ENCODE measurements at places on chromosomes 5 and 9. TPM values are rescaled to one million over a fixed set of nuclear protein-coding genes. Genes with fewer than 3 reads are reported as not detected.

DNA sequence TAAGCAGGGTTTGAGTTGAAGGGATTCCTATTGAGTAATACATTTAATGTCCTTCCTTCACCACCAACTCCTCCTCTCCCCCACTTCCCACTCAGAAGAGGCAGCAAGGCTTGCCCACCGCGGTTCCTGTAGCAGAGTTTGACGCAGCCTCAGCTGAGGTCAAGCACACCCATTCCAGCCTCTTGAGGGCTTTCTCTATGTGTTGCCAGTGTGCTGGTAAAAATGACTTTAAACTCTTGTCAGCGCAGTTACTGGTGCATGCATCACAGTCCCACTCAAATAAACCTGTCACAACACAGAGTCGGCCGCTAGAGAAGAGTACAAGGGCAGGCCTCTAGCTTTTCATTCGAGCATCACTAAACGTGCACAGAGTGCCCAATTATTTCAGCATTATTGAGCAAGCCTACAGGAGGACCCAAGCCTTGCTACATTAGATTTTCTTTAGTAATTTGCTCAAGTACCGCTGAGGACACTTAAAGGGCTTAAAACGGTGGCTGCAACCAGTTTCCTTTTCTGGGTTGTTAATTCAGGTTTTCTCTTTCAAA is 79.6 kb downstream of the TLE4 start:
- H3K36me3 ChIP-seq = no peaks in the 10 kb centered on the region
- H3K27ac ChIP-seq = no peak overlapping the region
- H3K4me3 ChIP-seq = no peak overlapping the region

The PALM2AKAP2 gene
- total RNA-seq = 0.74 TPM

The SLCO6A1 gene
- total RNA-seq = 2.0 TPM

- no peaks in the 10 kb centered on the region for H3K36me3 ChIP-seq
- H3K4me3 ChIP-seq = no peak overlapping the region
- no peak for DNase-seq
- H3K4me1 ChIP-seq = no peaks in the 10 kb centered on the region
- H3K27me3 ChIP-seq = no peaks in the 10 kb centered on the region
- no peak overlapping the region for H3K27ac ChIP-seq
Measured at GRCh38 chr9:74519419-74519818, 22.3 kb downstream of the RORB start.

The IL7R gene
- total RNA-seq = not detected

DNA sequence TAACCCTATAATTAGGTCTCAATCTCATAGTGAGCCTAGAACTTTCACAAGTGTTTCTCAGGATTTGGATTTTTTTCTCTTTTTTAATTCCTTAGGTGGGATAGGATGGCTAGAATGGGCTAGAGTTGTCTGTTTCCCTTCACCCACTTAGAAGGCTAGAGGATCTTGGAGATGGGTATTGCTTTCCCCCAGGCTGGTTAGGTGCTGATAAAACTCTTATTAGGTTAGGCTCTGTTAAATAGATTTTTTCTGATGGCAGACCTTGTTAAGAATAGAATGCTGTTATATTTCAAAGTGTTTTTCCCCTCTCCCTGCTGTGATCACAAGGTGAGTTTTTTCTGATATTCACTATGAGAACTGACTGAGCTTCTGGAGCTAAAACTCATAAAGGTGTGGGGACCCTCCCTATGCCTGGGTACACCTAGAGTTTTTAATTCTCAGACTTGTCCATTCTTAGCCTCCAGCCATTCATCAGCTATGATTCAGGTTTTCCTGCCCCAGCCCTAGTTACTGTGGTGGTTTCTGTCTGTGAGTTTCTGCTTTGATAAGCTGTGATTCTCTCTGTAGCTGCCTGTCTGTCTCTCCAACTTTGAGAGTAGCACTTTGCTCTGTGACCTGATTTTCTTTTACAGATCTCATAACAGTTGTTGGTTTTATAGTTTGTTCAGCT is 132.4 kb downstream of the HACD4 start:
- H3K36me3 ChIP-seq = no peaks in the 10 kb centered on the region
- no peak overlapping the region for H3K4me3 ChIP-seq
- H3K4me1 ChIP-seq = no peaks in the 10 kb centered on the region
- no peak overlapping the region for H3K27ac ChIP-seq

The CER1 gene
- not detected for total RNA-seq

GRCh38 chr9:125472926-125473701 is 211.5 kb downstream of the GAPVD1 start:
- no peak for DNase-seq
- H3K36me3 ChIP-seq = peaks cover 5% of the 10 kb centered on the region
- H3K27me3 ChIP-seq = no peaks in the 10 kb centered on the region

Data from progenitor cell of endocrine pancreas (in vitro differentiated cells).